Activated CD4-positive, alpha-beta memory T cell treated with anti-CD3 and anti-CD28 coated beads, Interleukin-2, amount 10 ng/mL, durations not matched to agents 7 days and 5 days (primary cell): ENCODE measurements at places on chromosomes 1 and 21.
A peak's percentile ranks its signal among the peaks of the same experiment; 100 is the strongest.

- DNase-seq: no peak
Observed at GRCh38 chr1:110326826-110327225, 12.4 kb upstream of the RBM15 start.

- no peak for DNase-seq
Observed at GRCh38 chr1:29055160-29055559, 68.5 kb downstream of the TMEM200B start.

DNA sequence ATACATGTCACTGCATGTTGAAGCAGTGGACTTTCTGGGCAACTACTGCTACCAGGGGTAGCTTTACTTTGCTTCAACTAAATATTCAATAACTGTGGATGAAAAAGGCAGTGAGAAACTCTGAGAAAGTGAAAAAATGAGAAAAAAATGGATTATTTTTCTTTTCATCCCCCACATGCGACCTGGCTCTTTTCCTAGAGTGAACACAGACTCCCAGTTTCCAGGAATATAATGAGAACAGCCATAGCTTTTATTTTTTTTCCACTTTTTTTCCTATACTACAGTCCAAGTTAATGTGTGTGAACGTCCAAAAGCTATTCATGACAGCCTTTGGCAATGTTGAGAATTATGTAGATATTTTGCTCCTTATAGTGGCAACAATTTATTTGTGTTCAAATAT is 230.4 kb downstream of the DNM3 start:
- DNase-seq: no peak

- no peak for DNase-seq
Observed at GRCh38 chr1:187415065-187415464, 586.3 kb downstream of the PLA2G4A start.

- DNase-seq: no peak
Observed at GRCh38 chr1:17028662-17029188, 17.0 kb upstream of the ATP13A2 start.

DNA sequence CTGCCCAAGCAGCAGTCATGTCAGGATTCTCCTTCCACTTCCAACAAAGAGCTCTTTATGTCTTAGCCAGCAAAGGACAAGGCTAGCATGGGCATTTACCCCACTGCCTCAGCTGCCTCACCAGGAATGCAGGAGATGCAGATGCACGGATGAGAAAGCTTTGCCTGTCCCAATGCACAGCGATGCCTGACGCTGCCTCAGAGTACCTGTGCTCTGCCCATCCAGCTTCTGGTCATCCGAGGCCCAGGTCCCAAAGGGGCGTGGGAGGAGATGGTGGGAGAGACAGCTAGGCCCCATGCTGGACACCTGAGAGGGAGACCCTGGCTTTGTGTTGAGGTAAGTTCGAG is 59.0 kb downstream of the IRF2BP2 start:
- DNase-seq: no peak

GRCh38 chr1:233362743-233363142 is 35.2 kb downstream of the MAP3K21 start:
- DNase-seq: no peak

DNA sequence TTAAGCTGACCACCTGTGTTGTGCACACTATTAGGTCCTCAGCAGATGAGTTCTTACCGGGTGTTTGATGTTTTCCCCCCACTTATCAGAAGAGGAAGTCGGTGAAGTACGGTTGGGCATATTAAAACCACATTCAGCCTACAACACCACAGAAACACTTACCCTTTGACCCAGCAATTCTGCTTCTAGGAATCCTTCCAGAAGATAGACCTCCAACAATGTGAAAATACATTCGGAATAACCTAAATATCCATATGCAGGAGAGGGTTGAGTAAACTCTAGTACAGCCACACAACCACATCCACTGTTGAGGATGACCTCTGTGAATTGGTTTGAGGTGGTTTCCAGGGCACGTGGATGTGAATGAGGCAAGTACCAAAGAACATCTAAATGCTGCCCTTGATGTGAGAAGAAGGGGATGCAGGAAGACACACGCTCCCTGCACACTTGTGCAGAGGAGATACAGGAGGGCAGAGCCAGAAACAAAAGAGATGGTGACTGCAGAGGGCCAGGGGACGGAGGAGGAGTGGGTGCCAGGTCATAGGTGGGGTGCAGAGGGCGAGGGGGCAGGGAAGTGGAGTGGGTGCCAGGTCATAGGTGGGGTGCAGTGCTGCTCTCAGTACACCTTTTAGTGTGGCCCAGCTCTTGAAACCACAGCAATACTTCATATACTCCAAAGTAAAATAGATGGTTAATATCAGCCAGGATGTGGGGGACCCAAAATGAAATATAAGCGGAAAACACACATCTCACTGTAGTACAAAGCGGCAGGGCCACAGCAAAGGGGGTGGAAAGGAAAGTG is 12.8 kb downstream of the ADARB1 start:
- DNase-seq: peak; percentile 61
